ENCODE measurements at places on chromosomes 2 and 18.

DNA sequence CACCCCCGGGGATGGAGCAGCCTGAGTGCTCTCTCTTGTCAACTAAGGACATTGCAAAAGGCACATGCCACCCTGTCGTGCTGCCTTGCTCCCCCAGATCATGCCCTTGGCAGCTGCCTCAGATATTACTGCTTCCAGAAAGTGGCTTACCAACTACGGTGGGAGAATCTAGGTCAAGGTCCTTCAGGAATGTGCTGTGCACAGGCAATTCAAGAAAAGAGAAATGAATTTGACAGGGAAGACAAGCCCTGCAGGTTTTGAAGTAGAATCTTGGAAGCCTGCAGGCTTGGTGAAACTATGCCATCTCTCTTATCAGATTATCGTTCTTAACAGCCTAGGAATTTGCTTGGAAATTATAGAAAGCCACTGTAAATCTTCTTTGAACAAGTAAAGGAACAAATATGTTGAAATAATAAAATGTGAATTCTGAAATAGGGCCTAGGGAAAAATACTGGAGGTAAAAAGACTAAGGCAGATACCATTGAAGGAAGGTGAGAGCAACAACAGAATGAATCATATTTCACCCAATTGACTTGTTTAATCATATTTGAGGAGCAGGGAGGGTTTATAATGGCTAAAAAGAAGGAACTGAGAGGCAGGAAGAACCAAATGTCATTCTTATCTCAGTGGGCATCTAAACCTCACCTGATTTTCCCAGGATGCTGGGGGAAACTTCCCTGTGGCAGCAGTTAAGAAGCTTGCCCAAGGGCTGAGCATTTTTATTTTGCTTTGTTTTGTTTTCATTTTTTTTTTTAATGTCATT, 94.0 kb upstream of the GLS start:
- no peak for DNase-seq

GRCh38 chr18:54257015-54257414, 12.3 kb upstream of the POLI start:
- DNase-seq: no peak

- no peak for DNase-seq
Measured at GRCh38 chr2:71811726-71812125, 335.9 kb downstream of the CYP26B1 start.

GRCh38 chr18:54672846-54673475, 81.9 kb downstream of the DYNAP start:
- no peak for DNase-seq

DNA sequence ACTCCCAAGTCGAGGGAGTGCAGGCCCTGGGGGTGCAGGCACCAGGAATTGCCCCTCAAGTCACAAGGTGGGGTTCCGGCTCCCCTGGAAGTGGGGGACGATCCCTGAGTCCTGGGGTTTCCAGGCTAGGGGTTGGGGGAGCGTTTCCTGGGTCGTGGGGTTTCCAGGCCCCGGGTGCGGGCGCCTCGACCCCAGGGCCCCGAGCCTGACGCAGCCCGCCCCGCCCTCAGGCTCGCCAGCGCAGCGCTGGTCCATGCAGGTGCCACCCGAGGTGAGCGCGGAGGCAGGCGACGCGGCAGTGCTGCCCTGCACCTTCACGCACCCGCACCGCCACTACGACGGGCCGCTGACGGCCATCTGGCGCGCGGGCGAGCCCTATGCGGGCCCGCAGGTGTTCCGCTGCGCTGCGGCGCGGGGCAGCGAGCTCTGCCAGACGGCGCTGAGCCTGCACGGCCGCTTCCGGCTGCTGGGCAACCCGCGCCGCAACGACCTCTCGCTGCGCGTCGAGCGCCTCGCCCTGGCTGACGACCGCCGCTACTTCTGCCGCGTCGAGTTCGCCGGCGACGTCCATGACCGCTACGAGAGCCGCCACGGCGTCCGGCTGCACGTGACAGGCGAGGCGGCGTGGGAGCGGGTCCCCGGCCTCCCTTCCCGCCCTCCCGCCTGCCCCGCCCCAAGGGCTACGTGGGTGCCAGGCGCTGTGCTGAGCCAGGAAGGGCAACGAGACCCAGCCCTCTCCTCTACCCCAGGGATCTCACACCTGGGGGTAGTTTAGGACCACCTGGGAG, 12.0 kb downstream of the SIGLEC15 start:
- peak; percentile 8 for DNase-seq

DNA sequence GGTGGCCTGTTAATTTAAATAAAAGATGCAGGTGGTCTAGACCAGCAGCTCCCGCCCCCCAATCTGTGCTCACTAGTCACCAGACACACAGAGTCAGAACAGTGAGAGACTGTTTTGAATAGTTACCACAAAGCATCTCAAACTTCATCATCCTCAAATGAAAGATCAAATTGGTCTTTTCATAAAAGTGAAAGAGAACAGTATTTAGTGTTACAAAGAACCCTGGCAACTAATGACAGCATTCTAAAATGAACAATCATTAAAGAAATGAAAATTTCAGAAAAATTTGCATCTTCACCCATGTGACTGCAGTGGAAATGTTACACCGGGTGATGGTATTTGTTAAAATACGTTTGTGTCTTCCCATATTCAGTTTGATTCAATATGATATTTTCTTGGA, 65.5 kb upstream of the PMAIP1 start:
- no peak for DNase-seq

DNA sequence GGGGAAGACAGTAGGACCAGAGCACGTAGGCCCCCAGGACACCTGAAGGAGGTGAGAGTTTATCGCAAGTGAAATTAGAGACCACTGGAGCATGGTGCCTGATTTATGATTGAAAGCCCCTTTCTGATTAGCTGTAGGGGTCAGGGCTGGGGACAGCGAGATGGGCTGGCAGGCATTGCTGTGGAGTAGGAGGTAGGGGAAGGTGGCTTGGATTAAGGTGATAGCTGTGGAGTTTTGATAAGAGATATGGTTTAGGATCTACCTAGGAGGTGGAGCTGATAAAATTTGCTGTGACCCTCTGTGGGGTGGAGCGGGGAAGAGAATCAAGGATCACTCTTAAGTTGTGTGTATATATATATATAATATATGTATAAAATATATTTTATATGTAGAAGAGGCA, 157.5 kb downstream of the CD8B2 start:
- DNase-seq: no peak

- DNase-seq: no peak
Measured at GRCh38 chr2:61722318-61722717, 131.5 kb downstream of the FAM161A start.

DNA sequence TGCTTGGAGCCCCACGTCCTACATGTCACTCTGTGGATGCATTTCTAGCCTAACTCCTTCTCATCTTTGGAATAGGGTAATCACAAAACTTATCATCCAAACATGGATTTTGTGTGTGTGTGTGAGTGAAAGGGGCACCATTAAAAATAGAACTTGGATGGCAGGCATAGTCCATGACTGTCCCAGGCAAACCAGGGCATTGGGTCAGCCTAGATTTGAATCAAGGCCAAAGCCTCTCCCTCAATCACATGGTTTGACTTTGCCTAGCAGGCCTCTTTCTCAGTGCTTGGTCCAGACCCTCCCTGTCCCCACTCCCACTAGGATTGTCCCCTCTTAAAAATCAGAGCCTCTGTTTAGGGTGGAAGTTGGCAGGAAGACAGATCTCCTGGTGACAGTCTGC, 67.4 kb upstream of the BCL2L11 start:
- no peak for DNase-seq

DNA sequence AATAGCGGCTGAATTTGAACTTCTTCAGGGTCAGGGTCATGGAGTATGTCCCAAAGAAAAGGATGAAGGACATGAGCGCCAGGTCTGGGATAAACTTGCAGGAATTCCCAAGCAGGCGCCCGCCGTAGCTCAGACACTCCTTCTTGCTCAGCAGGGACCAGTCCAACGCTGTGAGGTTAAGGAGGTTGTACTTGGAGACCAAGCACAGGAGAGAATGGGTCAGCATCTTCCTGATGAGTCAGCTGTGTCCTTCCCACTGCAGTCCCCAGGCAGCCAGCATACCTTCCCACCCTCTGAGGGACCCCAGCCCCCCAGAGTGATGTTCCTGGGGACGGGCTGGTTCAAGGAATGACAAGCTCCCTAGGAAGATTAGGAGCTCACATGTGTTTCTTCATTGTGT, 40.9 kb downstream of the MTHFD2 start:
- DNase-seq: no peak

DNA sequence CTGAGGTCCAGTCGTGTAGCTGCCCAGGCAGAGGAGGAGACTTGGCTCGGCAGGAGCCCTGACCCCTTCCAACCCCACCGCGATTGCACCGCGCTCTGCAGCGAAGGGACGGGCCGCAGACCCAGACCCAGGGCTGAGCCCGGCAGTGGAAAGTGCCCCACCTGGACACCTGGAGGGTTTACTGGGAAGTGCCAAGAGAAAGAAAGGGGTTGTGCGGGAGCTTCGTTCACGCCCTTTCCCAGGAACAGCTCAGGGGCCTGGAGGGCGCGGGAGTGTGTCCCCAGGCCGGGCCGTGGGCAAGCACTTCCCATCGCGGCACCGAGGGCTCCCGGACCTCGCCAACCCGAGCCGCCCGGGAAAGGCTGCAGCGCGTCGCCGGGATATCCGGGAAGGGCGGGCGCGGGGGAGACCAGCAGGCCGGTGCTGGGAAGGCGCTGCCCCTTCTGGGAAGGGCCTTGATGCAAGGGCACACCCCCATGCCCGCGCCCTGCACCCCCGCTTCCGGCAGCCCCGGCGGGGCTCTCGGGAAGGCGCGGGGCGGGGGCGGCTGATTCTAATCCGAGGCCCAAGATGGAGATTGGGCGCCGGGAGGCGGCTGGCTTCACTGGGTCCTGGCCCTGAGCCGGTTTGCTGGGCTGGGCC, 36.1 kb upstream of the MRPL33 start:
- DNase-seq: peak; percentile 13

- no peak for DNase-seq
Measured at GRCh38 chr18:56115071-56116015, 523.0 kb downstream of the TXNL1 start.

- no peak for DNase-seq
Measured at GRCh38 chr2:233799087-233799665, 21.0 kb downstream of the MROH2A start.

- DNase-seq: no peak
Measured at GRCh38 chr2:197185676-197186075, 124.9 kb downstream of the ANKRD44 start.

GRCh38 chr2:60984720-60985119, 32.8 kb upstream of the PEX13 start:
- DNase-seq: no peak

- DNase-seq: no peak
Measured at GRCh38 chr2:72778410-72778809, 47.4 kb downstream of the EXOC6B start.

DNA sequence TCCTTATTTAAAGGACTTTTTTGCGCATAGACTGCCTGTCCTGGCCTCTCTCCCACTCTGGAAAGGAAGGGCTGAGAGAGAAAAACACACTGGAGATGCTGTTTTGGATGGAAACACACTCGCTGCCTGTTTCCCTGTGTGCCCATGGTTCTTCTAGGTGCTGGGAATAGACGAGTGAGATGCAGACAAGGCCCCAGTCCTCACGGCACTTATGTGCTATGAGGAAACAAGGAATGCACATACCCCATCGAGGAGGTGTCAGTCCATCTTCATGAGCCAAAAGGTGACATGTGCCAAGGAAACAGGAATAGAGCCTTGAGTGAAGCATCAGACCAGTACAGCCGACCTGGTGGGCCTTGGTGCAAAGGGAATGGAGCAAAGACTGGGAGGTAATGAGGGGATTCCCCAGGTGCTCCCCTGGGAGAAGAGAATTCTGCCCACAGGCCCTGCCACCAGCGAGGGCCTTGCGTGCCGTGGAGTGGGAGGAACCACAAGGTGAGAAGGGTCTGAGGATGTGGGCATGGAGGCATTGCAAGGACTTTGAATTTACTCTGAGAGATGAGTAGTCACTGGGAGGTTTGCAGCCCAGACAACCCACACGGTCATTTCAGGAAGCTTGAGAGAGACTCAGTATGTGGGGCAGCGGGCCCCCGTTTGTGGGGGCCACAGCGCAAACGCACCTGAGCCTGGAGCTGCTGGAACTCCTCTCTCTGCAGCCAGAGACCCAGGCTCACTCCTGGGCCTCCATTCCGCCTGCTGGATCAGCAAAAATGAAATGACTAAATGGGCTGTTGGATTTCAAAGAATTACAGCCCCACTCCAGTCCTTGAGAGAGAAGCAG, 197.5 kb upstream of the COPS8 start:
- DNase-seq: no peak

- no peak for DNase-seq
Measured at GRCh38 chr2:157748371-157749142, 119.9 kb upstream of the ACVR1C start.

DNA sequence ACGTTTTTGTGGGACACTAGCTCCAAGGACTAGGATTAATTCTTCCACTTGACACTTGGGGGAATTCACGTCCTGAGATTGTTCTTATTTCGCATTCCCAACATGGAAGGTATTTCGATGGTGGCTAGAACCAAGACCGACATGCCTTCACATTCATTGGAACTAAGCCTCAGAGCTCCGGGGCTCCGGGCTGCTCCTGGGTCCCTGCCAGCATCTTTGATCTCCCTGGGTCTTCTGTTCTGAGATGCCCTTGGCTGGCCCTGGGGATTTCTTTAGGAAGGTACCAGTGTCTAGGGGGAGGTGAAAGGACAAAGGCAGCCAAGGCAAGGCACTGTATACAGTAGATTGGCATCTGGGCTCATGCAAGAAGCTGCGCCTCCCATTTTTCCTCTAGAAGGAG, 76.8 kb downstream of the DYSF start:
- DNase-seq: no peak

- no peak for DNase-seq
Measured at GRCh38 chr2:48247206-48247605, 282.7 kb upstream of the STON1 start.

DNA sequence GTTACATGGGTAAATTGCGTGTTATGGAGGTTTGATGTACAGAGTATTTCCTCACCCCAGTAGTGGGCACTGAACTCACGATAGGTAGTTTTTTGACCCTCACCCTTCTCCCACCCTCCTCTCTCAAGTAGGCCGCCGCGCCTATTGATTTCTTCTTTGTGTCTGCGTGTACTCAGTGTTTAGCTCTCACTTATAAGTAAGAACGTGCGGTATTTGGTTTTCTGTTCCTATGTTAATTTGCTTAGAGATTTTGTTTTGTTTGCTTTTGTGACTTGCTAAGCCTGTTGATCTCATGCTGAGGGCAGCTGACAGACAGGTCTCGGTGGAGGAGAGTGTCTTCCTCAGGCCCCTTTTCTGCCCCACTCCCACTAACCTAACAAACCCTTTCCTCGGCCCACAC, 36.2 kb downstream of the ACOXL start:
- no peak for DNase-seq

GRCh38 chr18:76805221-76805620, 17.1 kb upstream of the ZNF236 start:
- DNase-seq: no peak

All from central memory CD4-positive, alpha-beta T cell (primary cell).